HCT116 (cell line): ENCODE measurements at places on chromosomes 7 and 10. TPM values are rescaled to one million over a fixed set of nuclear protein-coding genes. Genes with fewer than 3 reads are reported as not detected.

GDI2 gene
- total RNA-seq, result 144 TPM

CYP2C9 gene
- total RNA-seq, result 0.76 TPM

H2BK1 gene
- 0.69 TPM for total RNA-seq

DPYSL4 gene
- 5.4 TPM for total RNA-seq

HGF gene
- total RNA-seq, result 0.15 TPM

DPP6 gene
- total RNA-seq, result not detected

TAF3 gene
- 8.0 TPM for total RNA-seq

SH2D4B gene
- 0.22 TPM for total RNA-seq

CLRN3 gene
- 0.39 TPM for total RNA-seq

OR13A1 gene
- total RNA-seq, result not detected

PLXNA4 gene
- not detected for total RNA-seq

BUB3 gene
- total RNA-seq, result 271 TPM

STRIP2 gene
- 10.8 TPM for total RNA-seq

OR2A5 gene
- total RNA-seq, result not detected

PLCE1 gene
- 2.5 TPM for total RNA-seq

PON1 gene
- 0.20 TPM for total RNA-seq

KLF14 gene
- 0.93 TPM for total RNA-seq

OR6B1 gene
- total RNA-seq, result not detected

SUN3 gene
- 4.5 TPM for total RNA-seq

CYP3A7 gene
- not detected for total RNA-seq

FAM25A gene
- 2.7 TPM for total RNA-seq

GBX1 gene
- 0.86 TPM for total RNA-seq

GTF2IRD1 gene
- total RNA-seq, result 34.5 TPM

TFAM gene
- 57.6 TPM for total RNA-seq

GRID1 gene
- total RNA-seq, result 5.6 TPM

DCLRE1A gene
- total RNA-seq, result 13.9 TPM

RTKN2 gene
- 7.9 TPM for total RNA-seq

NPFFR1 gene
- 0.02 TPM for total RNA-seq

ARID5B gene
- total RNA-seq, result 4.7 TPM
